ENCODE measurements at places on chromosomes 2 and 18.
A peak's percentile ranks its signal among the peaks of the same experiment; 100 is the strongest.

GRCh38 chr18:76252880-76253279 lies 242.2 kb downstream of the ZNF516 start:
- peak; percentile 50 for DNase-seq

GRCh38 chr2:76275788-76276187 lies 565.1 kb upstream of the GCFC2 start:
- DNase-seq: no peak

- DNase-seq: no peak
These were observed 75.4 kb upstream of the PGAP1 start for GRCh38 chr2:197001921-197002320.

GRCh38 chr2:240411261-240412160 lies 24.0 kb upstream of the GPC1 start:
- no peak for DNase-seq

DNA sequence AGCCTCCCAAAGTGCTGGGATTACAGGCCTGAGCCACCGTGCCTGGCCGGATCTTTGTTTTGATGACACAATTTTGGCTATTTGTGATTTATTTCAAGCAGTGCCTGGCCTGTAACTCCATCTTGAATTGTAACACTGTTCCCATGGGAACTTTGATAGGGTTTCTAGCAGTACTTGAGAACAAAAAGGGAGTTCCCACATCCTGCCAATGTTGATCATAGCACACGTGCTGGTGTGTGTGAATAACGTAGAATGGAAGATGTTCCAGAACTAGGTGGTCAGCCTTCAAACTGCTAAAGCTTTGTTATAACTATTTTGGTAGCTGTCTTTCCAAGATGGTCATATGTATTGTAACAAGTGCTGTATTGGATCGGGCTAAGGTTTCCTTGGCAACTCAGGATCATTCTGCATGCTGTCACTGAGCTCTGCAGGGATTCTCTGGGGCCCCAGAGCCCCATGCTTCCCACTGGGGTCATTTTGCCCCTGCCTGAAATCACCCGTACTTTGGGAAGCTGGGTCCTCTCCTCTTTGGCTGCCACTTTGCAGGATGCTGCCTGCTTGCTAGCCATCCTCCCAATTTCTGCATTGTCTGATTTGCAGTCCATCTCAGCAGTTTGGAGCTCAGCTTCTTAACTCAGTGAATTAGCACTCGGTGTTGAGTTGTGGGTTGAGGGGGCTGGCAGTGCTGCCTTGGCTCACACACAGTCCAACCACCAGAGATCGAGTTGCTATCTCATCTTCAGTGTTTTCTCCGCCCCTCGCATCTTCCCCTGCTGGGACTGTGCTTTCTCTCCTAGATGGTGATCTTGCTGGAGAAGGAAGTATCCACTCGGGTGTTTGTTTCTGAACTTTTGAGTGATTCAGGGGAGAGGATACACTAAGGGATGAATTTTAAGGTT lies 26.8 kb downstream of the SH3RF3 start:
- DNase-seq: peak; percentile 4
